ENCODE measurements at places on chromosomes 12 and 14.

DNA sequence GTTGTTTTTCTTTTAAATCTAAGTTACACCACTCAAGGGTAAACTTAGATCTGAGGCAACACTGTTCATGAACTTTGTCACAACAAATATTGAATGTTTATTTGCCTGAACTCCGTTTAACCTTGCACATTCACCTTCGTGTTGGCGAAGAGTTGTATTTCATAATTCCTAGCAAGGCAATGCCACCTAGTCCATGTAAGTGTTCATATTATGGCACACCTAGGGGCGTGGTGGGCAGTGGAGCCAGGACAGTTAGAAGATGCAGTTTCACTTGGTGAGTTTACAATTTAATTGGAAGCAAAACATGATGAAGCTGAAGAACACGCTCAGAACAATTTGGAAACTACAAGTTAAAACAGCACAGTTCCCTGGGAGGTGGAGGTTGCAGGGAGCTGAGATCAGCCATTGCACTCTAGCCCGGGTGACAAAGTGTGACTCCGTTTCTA, 30.4 kb upstream of the GNPNAT1 start:
- DNase-seq: no peak

GRCh38 chr14:54829486-54830224, 73.0 kb downstream of the GCH1 start:
- DNase-seq: no peak

GRCh38 chr12:7075939-7076338, 15.4 kb downstream of the C1S start:
- DNase-seq: no peak

DNA sequence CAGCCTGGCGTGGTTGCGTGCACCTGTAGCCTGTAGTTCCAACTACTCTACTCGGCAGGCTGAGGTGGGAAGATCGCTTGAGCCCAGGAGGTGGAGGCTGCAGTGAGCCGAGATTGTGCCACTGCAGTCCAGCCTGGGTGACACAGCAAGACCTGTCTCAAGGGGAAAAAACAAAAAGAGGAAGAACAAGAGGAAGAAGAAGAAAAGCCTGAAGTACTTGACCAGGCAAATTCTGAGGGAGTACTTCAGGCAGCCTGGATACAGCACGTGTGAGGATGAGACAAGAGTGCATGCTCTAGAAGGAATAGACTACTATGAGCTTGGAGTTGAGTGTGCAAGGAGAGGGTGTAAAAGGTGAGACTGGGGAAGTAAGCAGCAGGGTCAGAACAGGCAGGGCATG, 1.8 kb downstream of the GDF3 start:
- DNase-seq: no peak

GRCh38 chr12:47323802-47324201, 244.0 kb upstream of the AMIGO2 start:
- no peak for DNase-seq

- no peak for DNase-seq
Measured at GRCh38 chr12:49720214-49720613, 13.0 kb upstream of the FMNL3 start.

- DNase-seq: no peak
Measured at GRCh38 chr12:6923003-6923732, 4.6 kb upstream of the ATN1 start.

DNA sequence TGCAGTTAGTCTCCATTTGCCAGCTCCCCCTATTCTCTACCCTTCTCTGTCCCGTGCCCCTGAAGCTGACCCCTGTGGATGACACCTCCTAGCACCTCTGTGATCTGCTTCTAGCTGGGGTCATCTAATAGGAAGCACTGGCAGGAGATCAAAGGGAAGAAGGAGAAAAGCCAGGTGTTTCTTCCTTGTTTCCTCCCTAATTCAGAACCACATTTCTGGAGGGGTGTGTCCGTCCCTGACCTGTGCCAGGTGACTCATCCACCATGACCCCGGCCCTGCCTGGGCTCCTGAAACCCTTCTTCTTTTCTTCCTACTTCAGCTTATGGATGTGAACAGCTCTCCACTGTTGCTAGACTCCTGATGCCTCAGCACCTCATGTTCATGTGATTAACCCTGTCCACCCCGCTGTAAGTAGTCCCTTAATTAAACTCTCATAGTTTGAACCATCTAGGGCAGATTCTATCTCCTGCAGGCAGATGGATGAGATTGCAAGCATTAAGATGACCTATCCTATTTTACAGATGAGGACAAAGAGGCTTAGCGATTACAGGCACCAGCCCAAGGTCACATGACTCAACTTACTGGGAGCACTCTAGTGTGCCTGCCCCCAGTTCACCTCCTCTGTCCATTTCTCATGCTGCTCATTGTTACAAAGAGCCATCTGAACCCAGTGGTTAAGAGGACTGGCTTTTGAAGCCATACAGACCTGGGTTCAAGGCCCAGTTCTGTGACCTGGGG, 770.5 kb downstream of the MED13L start:
- no peak for DNase-seq

- DNase-seq: no peak
Measured at GRCh38 chr12:100993916-100994450, 199.4 kb downstream of the ANO4 start.

DNA sequence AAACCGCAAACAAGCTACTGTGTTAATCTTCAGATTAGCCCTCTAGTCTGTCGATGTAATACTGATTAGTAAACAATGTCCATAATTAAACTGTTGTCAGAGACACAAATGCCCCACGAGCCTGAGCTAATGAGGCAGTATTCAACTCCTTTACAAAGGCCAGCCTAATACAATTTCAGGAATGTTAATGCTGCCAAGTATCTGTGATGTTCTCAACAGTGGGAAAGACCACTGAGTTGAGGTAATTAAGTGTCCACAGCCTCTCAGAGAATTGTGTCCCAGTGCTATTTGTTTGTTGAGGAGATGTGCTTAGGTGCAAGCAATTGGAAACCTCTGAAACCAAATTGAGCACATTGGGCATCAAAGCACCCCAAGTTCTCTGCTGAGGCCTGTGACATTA, 139.4 kb upstream of the CDKN3 start:
- DNase-seq: no peak

DNA sequence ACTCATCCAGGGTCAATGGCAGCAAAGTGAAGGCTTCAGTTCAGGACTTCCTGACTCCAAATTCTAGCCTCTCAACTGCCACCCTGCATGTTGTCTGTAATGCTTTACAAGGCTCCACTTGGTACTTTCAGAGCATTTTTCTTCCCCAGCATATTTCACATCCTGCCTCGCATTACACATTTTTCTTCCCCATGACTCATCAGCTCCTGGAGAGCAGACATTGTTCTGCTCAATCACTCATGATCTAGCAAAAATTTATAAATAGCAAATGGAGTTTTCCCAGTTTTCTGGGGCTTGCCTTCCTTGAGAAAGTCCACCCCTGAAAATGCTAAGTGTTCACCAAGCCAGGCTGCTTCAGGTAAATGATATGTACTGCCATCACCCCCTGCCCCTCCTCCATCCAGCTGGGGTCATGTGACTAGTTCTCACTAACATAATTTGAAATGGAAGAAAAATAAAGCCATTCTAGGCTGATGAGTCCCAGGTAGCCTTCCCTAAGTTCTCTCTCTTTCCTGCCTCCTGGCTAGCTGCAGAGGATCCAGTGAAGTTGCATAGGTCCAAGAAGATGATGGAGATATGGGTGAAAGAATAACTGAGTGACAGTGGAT, 69.4 kb downstream of the ARMH4 start:
- DNase-seq: no peak

GRCh38 chr12:88413646-88414045, 166.6 kb downstream of the KITLG start:
- no peak for DNase-seq

DNA sequence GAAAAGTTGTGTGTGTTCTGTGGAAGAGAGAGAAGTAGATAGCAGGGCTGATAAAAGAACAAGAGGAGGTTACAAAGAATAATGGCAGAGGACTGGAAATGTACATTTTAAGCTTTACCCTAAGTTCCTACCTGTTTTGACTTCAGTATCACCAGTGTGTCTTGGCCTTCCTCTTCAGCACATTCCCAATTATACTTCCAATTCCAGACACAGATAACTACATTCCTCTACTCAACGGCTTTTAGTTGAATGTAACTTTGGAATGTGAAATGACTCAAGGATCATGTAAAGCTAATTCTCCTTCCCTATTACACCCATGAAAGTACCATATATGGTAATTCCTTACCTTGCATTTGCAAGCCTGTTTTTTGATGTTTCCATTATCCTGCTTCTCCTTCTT, 5.0 kb downstream of the MGST1 start:
- DNase-seq: no peak

DNA sequence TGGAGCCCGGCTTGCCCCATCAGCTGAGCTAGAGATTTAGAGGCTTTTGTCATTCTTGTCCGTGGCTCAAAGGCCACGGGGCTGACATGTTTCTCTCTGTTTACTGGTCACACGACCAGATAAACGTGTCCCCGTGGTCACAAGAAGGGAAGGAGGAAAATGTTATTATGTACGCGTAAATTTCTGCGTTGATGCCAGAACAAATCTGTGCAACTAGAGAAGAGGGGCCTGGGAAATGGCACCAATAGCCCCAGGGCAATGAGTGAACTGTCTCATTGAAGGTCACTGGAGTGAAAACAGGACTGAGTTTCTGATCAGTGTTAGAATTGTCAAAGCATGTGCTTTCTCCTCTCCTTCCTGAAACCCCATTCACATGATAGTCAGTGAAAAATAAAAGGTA, 25.3 kb downstream of the OAS2 start:
- peak; percentile 8 for DNase-seq

DNA sequence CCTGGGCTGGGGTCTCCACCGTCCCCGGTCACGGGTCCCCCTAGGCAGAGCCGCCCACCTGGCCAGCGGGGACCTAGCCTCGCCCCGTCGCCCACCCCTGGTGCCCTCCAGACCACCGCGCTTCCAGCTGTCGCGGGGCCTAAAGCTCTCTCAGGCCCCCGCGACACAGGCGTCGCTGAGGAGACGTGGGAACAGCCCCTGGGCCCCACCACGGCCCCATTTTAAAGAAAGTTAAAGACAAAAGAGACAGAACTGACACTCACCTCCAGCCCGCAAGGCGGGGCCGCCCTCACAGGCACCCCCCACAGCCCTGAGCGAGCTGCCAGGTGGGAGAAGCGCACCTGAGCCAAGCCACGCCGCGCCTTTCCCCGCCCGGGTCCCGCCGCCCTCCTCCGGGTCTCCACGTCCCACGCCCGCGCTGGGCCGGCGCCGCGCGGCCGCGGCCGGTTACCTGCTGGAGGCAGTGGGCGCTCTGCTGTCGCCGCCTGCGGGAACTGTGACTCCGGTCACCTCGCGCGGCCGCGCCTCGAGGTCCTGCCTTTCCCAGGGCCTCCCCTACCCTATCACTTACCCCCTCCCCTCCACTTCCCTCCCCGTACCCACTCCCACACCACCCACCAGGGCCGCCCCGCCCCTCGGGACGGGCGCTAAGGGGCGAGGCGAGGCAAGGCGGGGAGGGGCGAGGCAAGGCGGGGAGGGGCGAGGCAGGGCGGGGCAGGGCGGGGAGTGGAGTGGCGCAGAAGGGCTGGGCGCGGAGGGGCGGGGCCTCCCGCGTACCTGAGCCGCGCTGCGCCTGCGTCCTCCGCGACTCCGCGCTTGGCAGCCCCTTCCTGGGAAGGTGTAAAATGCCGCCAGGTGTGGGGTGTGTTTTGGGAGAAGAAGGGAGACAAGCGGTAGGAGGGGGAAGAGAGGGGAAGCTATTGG, 31.2 kb downstream of the TC2N start:
- peak; percentile 57 for DNase-seq

GRCh38 chr12:51813931-51814310, 34.6 kb downstream of the FIGNL2 start:
- DNase-seq: no peak

- no peak for DNase-seq
Measured at GRCh38 chr12:109421355-109422087, 55.6 kb downstream of the KCTD10 start.

DNA sequence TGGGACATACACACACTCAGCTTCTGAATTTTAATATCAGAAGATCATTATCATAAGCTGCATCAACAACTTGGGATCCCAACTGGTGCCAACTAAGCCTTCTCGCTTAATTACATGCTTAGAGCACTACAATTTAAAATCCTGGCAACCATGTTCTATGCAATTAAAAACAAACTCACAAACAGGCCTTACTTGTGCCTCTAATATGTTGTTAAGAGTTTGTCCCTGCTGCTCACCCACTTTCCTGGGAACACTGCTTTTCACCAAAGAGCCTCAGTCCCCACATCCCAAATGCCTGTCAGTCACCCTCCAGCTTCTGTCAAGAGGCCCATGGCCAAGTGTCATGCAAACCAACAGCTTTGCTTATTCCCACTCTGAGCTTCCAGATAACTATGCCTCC, 69.7 kb downstream of the TTC9 start:
- no peak for DNase-seq

DNA sequence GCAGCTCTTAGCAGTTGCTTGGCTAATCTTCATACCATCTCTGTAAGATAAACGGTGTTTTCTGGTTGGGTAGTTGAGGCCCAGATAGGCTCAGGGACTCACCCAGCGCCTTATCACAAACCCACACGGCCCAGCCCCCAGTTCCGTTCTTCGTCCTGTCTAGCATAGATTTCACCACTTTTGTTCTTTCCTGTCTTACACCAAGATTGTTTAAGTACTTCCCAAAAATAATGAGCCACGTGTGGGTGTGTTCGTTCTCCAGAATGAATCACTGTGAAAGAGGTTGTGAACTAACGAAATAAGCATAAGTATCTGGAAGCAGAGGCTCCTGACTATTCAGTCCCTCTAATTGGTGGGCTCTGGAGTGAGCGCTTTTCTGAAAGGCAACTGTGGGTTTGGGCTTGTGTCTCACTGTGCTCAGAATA, 21.4 kb downstream of the ACVR1B start:
- DNase-seq: no peak

DNA sequence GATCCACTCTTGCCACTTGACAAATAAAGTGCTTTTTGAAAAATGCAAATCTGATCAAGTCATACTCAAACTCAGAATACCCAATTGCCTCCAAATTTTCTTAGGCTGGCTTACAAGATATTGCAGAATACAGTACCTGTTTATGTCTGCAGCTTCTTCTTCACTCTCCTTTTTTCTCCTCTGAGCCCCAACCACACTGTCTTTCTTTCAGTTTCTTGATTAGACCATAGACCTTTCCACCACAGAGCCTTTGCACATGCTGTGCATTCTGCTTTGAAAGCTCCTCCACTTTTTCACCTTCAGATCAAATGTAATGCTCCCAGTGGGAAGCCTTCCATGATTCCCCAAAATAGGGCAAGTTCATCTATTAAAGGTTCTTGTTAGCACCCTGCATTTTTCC, 13.9 kb upstream of the GYS2 start:
- DNase-seq: no peak

GRCh38 chr12:75923964-75924666, 107.5 kb downstream of the PHLDA1 start:
- no peak for DNase-seq

- no peak for DNase-seq
Measured at GRCh38 chr12:110717037-110717436, 25.7 kb downstream of the PPP1CC start.

- no peak for DNase-seq
Measured at GRCh38 chr12:75690296-75690955, 179.0 kb upstream of the KRR1 start.

GRCh38 chr12:51591016-51591901, at the start of gene SCN8A:
TSS of gene SCN8A (plus strand) at chr12:51591233. CDS start at chr12:51662818, 71,585 bp downstream.
- DNase-seq: peak; percentile 91

DNA sequence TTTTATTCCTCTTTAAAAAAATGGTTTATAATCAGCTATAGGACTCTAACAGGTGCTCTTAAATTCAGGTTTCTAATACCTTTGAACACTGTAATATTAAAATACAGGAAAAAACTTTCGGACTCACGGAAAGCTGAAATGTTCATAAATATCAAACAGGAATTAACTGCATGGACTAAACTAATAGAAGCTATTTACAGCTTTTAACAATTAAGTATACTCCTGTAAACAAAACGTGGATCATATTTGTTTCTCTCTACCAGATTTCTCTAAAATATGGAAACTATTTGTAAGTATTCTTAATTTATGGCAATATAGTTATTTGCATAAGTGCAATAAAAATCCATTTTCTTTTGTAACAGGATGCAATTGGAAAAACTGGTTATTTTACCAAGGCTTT, 108.9 kb upstream of the RESF1 start:
- DNase-seq: no peak
